ENCODE measurements at places on chromosomes 7 and 10.

DNA sequence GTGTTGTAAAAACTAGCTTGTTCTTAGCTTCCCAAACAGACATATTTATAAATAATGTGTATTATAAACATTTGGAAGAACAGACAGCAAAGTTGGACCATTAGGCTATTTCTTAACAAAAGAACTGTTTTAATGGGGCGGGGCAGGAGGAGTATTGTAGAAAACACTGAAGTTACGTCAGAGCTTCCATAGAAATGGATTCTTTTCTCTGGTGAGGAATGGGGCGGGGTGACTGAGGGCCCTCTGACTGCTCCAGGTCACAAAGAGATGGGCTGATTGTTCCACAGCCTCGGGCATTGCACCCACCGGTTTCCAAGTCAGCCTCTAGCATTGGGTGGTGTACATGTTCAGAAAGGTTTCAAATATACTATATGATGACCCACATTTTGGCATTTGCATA lies 36.8 kb upstream of the ADAM12 start:
- H3K27me3 ChIP-seq, result no peaks in the 10 kb centered on the region
- no peak overlapping the region for H3K4me3 ChIP-seq
- no peak overlapping the region for H3K27ac ChIP-seq
- no peaks in the 10 kb centered on the region for H3K36me3 ChIP-seq
- H3K4me1 ChIP-seq, result peaks cover 2% of the 10 kb centered on the region

DNA sequence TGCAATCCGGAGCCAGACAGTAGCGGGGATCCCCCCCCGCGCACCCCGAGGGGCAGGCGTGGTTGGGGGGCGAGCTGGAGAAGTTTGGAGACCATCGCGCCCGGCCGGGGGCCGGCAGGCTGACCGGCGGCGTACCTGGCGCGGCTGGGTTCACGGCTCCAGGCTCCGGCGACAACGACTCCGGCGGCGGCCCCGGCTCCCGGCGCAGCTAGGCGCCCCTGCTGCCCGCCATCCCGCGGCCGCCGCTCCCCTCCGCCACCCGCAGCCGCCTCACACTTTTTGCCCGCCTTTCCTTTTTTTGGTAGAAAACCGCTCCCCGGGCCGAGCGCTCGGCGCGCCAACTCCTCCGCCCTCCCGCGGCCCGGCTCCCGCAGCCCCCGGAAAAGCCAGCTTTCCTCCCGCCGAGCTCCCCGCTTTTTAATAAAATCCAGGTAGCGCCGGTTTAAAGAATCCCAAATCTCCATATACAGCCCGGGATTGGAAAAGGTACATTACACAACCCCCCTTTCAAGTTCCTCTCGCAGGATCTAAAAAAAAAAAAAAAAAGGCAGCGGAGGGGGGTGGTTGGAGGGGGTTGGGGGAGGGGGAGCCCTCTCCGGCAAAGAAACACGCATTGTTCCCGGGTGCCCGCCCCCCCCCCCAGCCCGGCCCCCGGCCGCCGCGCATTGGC lies at the start of gene TNRC18:
TNRC18 (minus strand) TSS at position 529 of the 670 bp plus-strand sequence. CDS start 2,588 bp downstream, outside the sequence.
- no peaks in the 10 kb centered on the region for H3K36me3 ChIP-seq
- peaks cover 89% of the 10 kb centered on the region for H3K27me3 ChIP-seq
- H3K4me1 ChIP-seq, result peaks cover 47% of the 10 kb centered on the region
- peak within 1 kb of the TSS; percentile 78 for H3K4me3 ChIP-seq
- peak; percentile 63 for DNase-seq

- H3K4me3 ChIP-seq, result no peak overlapping the region
- DNase-seq, result no peak
- no peaks in the 10 kb centered on the region for H3K27me3 ChIP-seq
- H3K27ac ChIP-seq, result no peak overlapping the region
- H3K36me3 ChIP-seq, result peaks cover 2% of the 10 kb centered on the region
Measured at GRCh38 chr7:30650421-30650808, 31.8 kb downstream of the CRHR2 start.

DNA sequence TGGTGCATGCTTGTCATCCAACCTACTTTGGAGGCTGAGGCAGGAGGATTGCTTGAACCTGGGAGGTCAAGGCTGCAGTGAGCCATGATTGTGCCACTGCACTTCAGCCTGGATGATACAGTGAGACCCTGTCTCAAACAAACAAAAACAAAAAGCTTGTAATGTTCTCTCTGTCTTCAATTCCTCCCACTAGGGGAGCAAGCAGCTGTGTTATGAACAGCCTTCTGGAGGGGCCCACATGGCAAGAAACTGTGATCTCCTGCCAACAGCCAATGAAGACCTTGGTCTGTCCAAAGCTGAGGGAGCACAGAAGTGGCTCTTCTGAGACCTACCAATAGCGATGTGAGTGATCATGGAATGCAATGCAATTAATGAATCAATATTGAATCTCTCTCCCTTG lies 229.2 kb downstream of the SEC23IP start:
- no peak overlapping the region for H3K4me3 ChIP-seq
- no peak for DNase-seq
- no peaks in the 10 kb centered on the region for H3K4me1 ChIP-seq
- H3K27me3 ChIP-seq, result no peaks in the 10 kb centered on the region
- no peak overlapping the region for H3K27ac ChIP-seq
- no peaks in the 10 kb centered on the region for H3K36me3 ChIP-seq

GRCh38 chr7:100544967-100545359 lies 6.0 kb downstream of the AGFG2 start:
- H3K27me3 ChIP-seq, result no peaks in the 10 kb centered on the region
- H3K27ac ChIP-seq, result no peak overlapping the region
- peaks cover 10% of the 10 kb centered on the region for H3K4me1 ChIP-seq
- H3K36me3 ChIP-seq, result peaks cover 8% of the 10 kb centered on the region
- no peak overlapping the region for H3K4me3 ChIP-seq

- H3K27ac ChIP-seq, result no peak overlapping the region
- H3K4me3 ChIP-seq, result no peak overlapping the region
- H3K27me3 ChIP-seq, result peaks cover 3% of the 10 kb centered on the region
Measured at GRCh38 chr10:97796651-97797050, 24.9 kb upstream of the SFRP5 start.

DNA sequence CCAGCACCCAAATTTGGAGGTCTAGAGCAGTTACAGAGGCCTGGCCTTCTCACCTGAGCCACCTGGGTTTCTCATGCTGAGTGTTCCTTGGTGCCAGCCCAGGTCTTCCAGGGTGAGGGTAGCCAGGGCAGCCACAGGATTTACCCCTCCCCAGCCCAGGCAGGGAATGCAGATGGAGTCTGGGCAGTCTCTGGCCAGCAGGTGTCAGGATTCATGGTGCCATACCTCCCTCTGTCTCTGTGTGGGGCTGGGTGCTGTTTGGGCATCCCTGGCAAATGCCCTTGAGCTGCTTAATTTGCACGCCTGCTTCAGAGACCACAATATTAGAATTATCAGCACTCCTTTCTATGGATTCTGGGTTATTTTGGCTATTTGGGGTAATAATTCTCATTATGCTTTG lies 246.7 kb downstream of the GFRA1 start:
- H3K4me3 ChIP-seq, result no peak overlapping the region
- H3K27me3 ChIP-seq, result no peaks in the 10 kb centered on the region
- H3K36me3 ChIP-seq, result no peaks in the 10 kb centered on the region
- no peak overlapping the region for H3K27ac ChIP-seq

- no peak overlapping the region for H3K4me3 ChIP-seq
- H3K27ac ChIP-seq, result peak overlapping the region; percentile 85
- H3K4me1 ChIP-seq, result peaks cover 47% of the 10 kb centered on the region
- H3K36me3 ChIP-seq, result peaks cover 41% of the 10 kb centered on the region
- peak; percentile 78 for DNase-seq
- no peaks in the 10 kb centered on the region for H3K27me3 ChIP-seq
Measured at GRCh38 chr10:119516381-119517234, 25.9 kb downstream of the RGS10 start.

DNA sequence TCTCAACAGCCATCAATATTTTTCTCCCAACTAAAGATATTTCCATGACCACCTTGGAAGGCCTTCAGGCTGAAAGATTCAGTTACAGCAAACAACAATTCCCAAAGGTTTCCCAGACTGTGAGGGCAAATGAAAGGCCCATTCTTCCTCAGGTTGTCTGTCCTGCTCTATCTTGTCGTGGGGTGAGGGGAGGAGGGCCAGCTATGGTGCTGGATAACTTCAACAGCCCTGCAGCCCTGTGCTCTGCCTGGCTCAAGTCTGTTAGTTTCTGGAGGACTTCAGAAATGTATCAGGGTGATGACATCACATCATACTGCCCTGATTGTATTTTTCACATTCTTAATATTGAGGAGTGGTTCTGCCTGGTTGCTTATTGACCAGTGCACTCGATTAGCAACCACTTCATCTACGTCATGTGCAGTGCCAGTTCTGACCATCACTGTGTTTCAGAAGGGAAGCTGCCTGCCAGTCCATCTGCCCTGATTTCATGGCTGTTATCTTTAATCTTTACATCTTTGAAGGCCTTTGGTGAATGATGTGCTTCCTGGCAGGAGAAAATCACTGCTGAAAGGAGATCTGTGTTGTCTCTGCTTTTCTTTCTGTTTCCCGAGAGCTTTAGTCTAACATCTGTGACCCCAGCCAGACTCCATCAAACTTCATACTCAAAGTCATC lies 135.5 kb downstream of the NRF1 start:
- H3K4me1 ChIP-seq, result no peaks in the 10 kb centered on the region
- no peaks in the 10 kb centered on the region for H3K27me3 ChIP-seq
- H3K36me3 ChIP-seq, result peaks cover 83% of the 10 kb centered on the region
- no peak overlapping the region for H3K27ac ChIP-seq
- DNase-seq, result no peak
- no peak overlapping the region for H3K4me3 ChIP-seq

- H3K27me3 ChIP-seq, result no peaks in the 10 kb centered on the region
- no peak overlapping the region for H3K4me3 ChIP-seq
- DNase-seq, result peak; percentile 67
- H3K27ac ChIP-seq, result no peak overlapping the region
- no peaks in the 10 kb centered on the region for H3K36me3 ChIP-seq
Measured at GRCh38 chr10:100878291-100878910, 34.4 kb upstream of the SLF2 start.

- H3K27me3 ChIP-seq, result no peaks in the 10 kb centered on the region
- H3K4me1 ChIP-seq, result peaks cover 52% of the 10 kb centered on the region
- no peak for DNase-seq
- no peak overlapping the region for H3K4me3 ChIP-seq
Measured at GRCh38 chr10:44993922-44994751, 6.6 kb upstream of the ZNF22 start.

DNA sequence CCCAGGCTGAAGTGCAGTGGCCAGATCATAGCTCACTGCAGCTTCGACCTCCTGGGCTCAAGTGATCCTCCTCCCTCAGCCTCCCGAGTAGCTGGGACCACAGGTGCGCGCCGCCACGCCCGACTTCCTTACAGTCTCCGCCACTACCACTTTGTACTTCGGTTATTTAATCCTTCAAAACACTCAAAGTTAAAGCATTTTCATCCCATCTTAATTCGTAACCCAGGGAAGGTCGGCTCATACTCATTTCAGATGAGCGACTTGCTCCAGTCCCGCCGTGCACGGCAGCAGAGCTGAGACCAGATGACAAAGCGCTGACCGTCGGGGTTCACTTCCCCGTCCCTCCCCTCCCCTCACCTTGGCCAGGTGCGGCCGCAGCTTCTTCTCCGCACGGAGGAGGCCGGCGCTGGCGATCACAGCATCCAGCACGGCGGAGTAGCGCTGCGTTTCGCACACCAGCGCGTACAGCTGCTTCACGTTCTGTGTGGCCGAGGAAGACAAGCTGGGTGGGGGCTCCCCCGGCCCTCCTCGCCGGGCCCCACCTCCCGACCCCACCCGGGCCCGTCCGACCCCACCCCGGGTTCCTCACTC lies 457 bp downstream of the NSUN5 start:
- DNase-seq, result no peak
- peak overlapping the region; percentile 80 for H3K27ac ChIP-seq
- no peaks in the 10 kb centered on the region for H3K27me3 ChIP-seq
- peaks cover 46% of the 10 kb centered on the region for H3K36me3 ChIP-seq

GRCh38 chr7:37362802-37363201 lies 85.9 kb downstream of the ELMO1 start:
- H3K4me3 ChIP-seq, result no peak overlapping the region
- no peaks in the 10 kb centered on the region for H3K36me3 ChIP-seq
- no peak overlapping the region for H3K27ac ChIP-seq

GRCh38 chr10:10392511-10392910 lies 625.2 kb upstream of the CELF2 start:
- no peak for DNase-seq
- no peak overlapping the region for H3K4me3 ChIP-seq
- peaks cover 12% of the 10 kb centered on the region for H3K27me3 ChIP-seq
- no peaks in the 10 kb centered on the region for H3K36me3 ChIP-seq
- H3K4me1 ChIP-seq, result no peaks in the 10 kb centered on the region

- H3K4me3 ChIP-seq, result no peak overlapping the region
- H3K27me3 ChIP-seq, result no peaks in the 10 kb centered on the region
- DNase-seq, result no peak
- no peaks in the 10 kb centered on the region for H3K4me1 ChIP-seq
- peaks cover 75% of the 10 kb centered on the region for H3K36me3 ChIP-seq
Measured at GRCh38 chr7:75050501-75050900, 23.1 kb downstream of the RCC1L start.

GRCh38 chr10:73576178-73576889 lies 14.8 kb downstream of the USP54 start:
- H3K27me3 ChIP-seq, result no peaks in the 10 kb centered on the region
- H3K4me1 ChIP-seq, result no peaks in the 10 kb centered on the region
- H3K27ac ChIP-seq, result no peak overlapping the region
- H3K4me3 ChIP-seq, result no peak overlapping the region

GRCh38 chr7:76009672-76010600 lies 15.5 kb upstream of the TMEM120A start:
- DNase-seq, result no peak
- peaks cover 24% of the 10 kb centered on the region for H3K4me1 ChIP-seq
- H3K4me3 ChIP-seq, result no peak overlapping the region
- H3K27ac ChIP-seq, result no peak overlapping the region

- no peaks in the 10 kb centered on the region for H3K4me1 ChIP-seq
- H3K27me3 ChIP-seq, result no peaks in the 10 kb centered on the region
- no peaks in the 10 kb centered on the region for H3K36me3 ChIP-seq
- no peak overlapping the region for H3K4me3 ChIP-seq
- H3K27ac ChIP-seq, result no peak overlapping the region
Measured at GRCh38 chr10:35606430-35606829, 1.3 kb downstream of the GJD4 start.

- H3K4me3 ChIP-seq, result no peak overlapping the region
- H3K27ac ChIP-seq, result no peak overlapping the region
- H3K27me3 ChIP-seq, result peaks cover 2% of the 10 kb centered on the region
- H3K36me3 ChIP-seq, result no peaks in the 10 kb centered on the region
- no peaks in the 10 kb centered on the region for H3K4me1 ChIP-seq
Measured at GRCh38 chr7:134710854-134711624, 64.4 kb downstream of the BPGM start.

DNA sequence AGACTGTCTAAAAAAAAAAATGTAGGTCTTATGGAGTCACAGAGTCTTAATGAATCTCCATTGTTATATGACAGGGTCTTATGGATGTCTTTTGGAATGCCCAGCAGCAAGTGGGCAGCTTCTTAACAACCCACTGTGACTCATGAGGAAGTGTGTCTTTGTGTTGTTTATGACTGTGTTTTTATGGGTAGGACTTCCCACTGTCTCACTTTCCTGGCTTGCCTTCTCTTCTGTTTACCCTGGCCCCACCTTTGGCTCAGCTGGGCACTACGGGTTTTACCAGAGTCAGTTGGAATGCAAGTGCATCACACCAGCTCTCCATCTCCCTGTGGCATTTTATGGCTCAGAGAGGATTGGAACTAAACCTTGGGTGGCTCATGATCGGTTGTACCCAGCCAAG lies 580.5 kb downstream of the AUTS2 start:
- no peak for DNase-seq
- H3K4me1 ChIP-seq, result peaks cover 53% of the 10 kb centered on the region
- no peaks in the 10 kb centered on the region for H3K27me3 ChIP-seq
- no peak overlapping the region for H3K4me3 ChIP-seq
